ENCODE measurements at places on chromosomes 5 and 9. TPM values are rescaled to one million over a fixed set of nuclear protein-coding genes. Genes with fewer than 3 reads are reported as not detected.
A peak's percentile ranks its signal among the peaks of the same experiment; 100 is the strongest.

- peak overlapping the region; percentile 78 for H3K4me3 ChIP-seq
- peaks cover 76% of the 10 kb centered on the region for H3K27me3 ChIP-seq
- peak; percentile 46 for DNase-seq
- H3K27ac ChIP-seq = peak overlapping the region; percentile 57
- no peaks in the 10 kb centered on the region for H3K36me3 ChIP-seq
- H3K4me1 ChIP-seq = peaks cover 12% of the 10 kb centered on the region
Measured at GRCh38 chr9:110048403-110048975, 159.5 kb downstream of the C9orf152 start.

- H3K27me3 ChIP-seq = peaks cover 20% of the 10 kb centered on the region
- H3K36me3 ChIP-seq = no peaks in the 10 kb centered on the region
- no peak for DNase-seq
- no peak overlapping the region for H3K27ac ChIP-seq
Measured at GRCh38 chr9:133162861-133163503, 732 bp downstream of the GBGT1 start.

Gene FAM170A
- not detected for total RNA-seq

GRCh38 chr5:54545796-54546195, 28.2 kb downstream of the SNX18 start:
- H3K36me3 ChIP-seq = peaks cover 13% of the 10 kb centered on the region
- no peak overlapping the region for H3K4me3 ChIP-seq
- H3K4me1 ChIP-seq = peaks cover 8% of the 10 kb centered on the region
- H3K27me3 ChIP-seq = no peaks in the 10 kb centered on the region
- no peak for DNase-seq
- H3K27ac ChIP-seq = no peak overlapping the region

DNA sequence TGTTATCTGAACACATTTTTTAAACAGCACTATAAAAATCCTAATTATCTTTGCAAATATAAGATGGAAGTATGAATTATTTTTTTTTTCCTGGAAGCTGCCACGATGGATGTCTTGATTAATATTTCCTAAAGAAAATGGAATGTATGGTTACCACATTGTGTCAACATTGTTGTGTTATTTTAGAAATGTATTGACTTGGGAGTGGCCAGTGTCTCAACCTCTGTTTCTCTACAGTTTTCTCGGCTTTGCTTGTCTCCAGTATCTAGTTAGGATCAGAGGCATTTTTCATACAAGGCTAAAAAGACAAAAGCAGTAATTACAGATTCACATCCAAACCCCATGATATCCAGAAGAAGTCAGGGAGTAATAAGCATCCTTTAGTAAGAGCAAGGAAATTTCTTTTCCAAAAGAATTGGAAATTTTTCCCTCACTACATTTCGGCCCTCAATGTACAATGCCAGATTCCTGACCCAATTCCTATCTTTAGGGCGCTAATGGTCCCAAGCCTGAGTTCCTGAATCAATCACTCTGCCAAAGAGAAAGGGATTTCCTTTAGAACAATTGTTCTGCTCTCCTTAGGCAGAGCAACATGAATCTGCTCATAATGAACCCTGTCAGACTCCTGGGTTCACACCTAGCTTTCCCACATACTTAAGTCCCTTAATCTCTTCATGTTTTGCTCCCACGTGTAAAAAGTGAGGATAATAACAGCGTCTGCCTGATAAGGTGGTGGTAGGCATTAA, 111.7 kb downstream of the EDIL3 start:
- H3K27ac ChIP-seq = no peak overlapping the region
- no peak for DNase-seq
- peaks cover 8% of the 10 kb centered on the region for H3K4me1 ChIP-seq
- H3K36me3 ChIP-seq = no peaks in the 10 kb centered on the region
- no peak overlapping the region for H3K4me3 ChIP-seq

Gene IFNA21
- not detected for total RNA-seq

Gene ABLIM3
- 0.27 TPM for total RNA-seq

DNA sequence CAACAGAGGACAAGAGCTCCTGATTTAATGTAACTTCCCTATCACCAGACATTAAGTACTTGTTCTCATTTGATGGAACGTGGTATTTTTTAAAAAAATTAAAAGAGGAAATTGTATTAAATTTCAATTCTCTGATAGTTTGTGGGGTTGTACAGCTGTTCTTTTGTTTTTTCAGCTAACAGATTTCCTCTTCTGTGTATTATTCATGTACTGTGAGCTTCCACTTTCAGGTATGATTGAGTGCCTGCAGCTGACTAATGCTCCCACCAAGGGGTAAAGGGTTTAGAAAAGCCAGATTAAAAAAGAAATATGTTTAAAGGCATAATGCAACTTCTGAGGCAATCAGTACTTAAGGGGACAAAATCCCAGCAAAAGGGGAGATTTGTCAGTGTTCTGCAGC, 117.7 kb upstream of the ACTBL2 start:
- DNase-seq = no peak
- H3K4me1 ChIP-seq = peaks cover 9% of the 10 kb centered on the region
- no peak overlapping the region for H3K27ac ChIP-seq
- H3K4me3 ChIP-seq = no peak overlapping the region
- peaks cover 8% of the 10 kb centered on the region for H3K27me3 ChIP-seq
